Activated CD4-positive, alpha-beta T cell treated with anti-CD3 and anti-CD28 coated beads for 48 hours (primary cell): ENCODE measurements at places on chromosomes 16 and 17.
A peak's percentile ranks its signal among the peaks of the same experiment; 100 is the strongest.

GRCh38 chr16:4767872-4768548 is 1.0 kb upstream of the ZNF500 start:
- peak; percentile 37 for DNase-seq

- DNase-seq, result no peak
Measured at GRCh38 chr17:80633207-80633606, 88.6 kb downstream of the RPTOR start.

DNA sequence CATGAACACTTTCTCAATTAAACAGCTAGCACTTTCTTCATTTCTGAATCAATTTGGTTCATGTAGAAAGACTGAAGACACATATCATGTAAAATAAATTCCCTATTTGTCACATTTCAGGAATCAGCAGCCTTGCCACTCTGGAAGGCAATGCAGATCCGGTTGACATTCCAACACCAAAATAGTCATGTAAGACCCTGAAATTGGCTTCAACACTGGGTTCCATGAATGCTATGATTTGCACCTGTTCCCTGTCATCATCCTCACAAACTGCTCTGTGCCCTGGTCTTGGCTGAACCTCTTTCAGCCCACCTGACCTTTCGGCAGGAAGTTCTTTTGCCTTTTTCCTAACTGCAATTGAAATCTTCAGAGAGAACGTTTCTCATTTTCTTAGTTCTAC is 156.9 kb downstream of the CDH8 start:
- no peak for DNase-seq

GRCh38 chr16:55835581-55835980 is 2.7 kb upstream of the CES1 start:
- DNase-seq, result no peak
